ENCODE measurements at places on chromosomes 5 and 9.

DNA sequence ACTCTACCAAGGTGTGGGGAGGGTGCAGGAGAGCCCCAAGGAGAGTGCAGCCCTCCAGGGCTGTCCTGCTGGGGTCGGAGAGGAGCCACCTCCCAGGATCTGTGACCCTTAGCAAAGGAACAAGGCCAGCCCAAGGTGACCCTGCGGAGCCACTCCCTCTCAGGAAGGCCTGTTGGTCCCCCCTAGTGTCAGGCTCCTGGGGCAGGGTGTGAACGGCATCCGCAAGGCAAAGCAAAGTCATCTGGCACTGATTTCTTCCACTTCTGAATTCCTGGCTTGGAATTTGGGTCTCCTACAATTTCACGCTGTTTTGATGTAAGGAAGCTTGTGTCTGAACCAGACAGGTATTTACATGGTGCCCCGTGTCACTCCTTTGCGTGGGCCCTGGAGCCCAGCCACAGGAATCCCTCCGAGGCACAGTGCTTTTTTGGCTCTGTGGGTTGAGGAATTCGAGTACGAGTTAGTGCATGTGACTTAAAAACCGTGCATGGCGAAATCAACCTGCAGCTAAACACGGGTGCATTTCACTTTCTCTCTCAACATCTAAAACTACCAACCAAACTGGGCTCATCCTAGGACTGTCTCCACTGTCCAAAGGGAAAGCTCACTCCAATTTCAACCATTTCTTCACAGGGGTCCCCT, 24.5 kb upstream of the GFPT2 start:
- DNase-seq = no peak

DNA sequence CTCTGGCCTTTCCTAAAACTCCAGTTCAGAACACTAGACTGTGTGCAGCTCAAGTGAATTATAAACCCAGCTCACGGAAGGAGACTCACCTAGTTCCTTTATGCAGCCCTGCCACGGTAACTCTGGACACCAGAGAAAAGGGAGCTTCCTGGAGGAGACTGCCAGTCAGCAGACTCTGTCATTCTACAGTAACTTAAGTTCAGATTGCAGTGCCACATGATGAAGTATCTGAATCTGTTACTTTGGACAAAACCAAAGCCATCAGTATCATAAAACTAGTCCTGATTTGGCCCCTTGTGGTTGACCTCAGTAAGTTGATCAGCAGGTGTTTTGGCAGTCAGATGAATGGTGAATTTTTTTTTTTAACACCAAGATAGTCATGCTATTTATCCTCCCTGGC, 2.7 kb downstream of the MTRR start:
- DNase-seq = peak; percentile 49

DNA sequence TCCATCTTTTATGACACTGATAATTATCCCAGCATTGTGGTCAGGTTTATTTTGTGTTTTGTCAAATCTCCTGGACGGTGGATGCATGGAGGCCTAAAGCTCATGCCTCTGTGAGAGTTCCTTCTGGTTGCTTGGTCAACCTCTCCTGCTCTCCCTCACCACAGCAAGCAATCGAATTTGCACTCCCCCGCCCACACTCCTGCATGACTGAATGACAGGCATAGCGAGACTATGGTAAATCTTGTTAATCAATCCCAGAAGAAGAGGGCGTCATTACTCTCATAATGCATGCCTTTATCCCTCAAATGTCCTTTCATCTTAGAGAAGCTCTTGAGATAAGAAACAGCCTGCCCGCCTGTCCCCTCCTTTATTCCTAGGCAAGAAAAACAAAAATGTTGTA, 1215.0 kb upstream of the CDH9 start:
- DNase-seq = no peak

DNA sequence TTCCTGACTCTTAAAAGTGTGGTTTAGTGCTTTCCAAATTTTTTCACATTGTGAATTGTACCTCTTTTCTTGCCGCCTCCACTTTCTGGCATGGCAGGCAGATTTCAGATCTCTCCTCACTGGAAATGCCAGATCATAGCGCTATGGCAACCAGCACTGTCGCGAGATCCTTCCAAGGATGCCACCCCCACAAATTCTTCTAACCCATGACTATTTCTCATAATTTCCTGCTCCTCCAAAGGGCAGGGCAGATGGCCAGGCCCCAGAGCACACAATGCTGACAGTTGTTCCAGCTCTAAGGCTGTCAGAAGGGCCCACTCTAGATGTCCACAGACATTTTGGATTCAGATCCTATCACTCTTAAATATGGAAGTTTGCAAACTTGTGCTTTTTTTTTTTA, 446.2 kb upstream of the RIOK2 start:
- DNase-seq = no peak
